ENCODE measurements at places on chromosomes 7 and 10.

DNA sequence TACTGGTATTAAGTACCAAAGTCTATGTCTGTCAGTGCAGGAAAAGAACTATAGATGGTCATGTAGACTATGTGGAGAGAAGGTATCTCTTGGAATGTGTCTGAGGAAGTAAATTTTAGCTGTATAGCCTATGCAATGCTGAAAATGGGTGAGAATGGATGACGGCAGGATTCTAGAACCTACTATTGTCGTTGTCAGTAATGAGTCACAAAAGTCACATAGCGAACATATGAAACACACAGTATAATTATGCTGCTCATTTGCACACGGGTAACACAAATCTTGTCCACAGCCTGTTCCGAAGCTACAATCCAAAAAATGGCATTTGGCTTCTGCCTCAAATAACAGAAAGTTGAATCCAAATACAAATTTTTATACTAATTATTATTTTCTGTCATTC, 33.6 kb upstream of the KMT2E start:
- DNase-seq: no peak

- DNase-seq: no peak
These were observed 465.1 kb downstream of the ATRNL1 start for GRCh38 chr10:115558252-115558651.

- DNase-seq: no peak
These were observed 50.0 kb downstream of the PRTFDC1 start for GRCh38 chr10:24902400-24902728.

- DNase-seq: peak; percentile 38
These were observed 262.8 kb downstream of the ZEB1 start for GRCh38 chr10:31581741-31582323.

- DNase-seq: no peak
These were observed 89.3 kb downstream of the DNMBP start for GRCh38 chr10:99920486-99920885.

DNA sequence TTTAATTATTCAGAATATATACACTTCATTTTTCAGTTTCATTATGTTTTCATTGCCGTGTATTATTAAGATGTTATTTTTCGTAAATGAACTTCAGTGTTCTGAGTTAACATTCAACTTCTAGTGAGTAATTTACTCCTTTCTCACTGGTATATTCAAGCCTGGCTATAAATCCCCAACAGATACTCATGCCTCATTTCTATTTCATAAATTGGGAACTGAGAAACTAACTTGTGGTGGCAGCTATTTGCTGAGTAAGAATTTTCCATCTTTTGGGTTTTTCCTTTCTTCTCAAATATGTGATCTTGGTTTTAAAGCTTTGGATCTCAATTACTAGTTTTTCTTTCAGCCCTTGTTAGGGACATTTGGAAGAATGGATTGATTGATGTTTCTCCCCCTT, 281.1 kb downstream of the CDK14 start:
- no peak for DNase-seq

GRCh38 chr7:157394246-157395191, 57.7 kb downstream of the DNAJB6 start:
- DNase-seq: no peak

DNA sequence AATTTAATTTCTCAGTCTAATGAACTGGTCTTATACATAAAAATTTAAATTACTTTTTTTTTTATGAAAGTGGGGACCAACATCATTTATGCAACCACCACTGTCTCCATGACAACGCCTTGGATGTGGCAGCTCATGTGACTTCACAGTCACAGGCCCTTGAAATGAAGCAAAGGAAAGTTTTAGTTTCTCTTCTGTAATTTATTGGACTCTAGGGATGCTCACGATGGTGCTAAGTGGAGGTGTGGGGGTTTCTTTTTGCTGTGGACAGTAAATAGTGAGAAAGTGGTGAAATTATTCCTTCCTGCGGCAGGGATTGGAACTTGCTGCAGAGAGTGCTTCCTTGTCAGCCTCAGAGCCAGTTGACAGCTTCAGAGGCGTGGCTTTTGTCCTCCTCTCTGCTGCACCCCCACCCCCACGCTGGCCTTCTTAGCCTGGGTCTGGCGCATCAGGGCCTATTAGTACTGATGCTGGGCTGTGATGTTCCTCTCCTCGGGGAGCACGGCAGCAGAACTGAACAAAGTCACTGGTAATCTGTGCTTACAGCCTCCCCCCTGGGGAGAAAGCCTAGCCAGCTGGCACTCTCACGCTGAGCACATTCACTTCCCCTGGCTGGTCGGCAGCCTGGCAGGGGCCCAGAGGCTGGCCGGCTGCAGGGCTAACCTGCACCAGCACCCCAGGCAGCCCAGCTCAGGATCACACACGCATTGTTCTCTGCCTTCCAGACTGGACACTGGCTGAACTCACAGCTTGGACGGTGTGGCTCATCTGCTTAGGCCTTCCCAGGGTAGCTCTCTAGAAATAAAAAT, 517.5 kb upstream of the GALNT17 start:
- peak; percentile 91 for DNase-seq

GRCh38 chr10:30092151-30092790, 32.9 kb upstream of the JCAD start:
- no peak for DNase-seq

GRCh38 chr7:77266291-77266794, 66.7 kb upstream of the FGL2 start:
- no peak for DNase-seq

All from SK-N-SH (cell line).